Immature natural killer cell (primary cell): ENCODE measurements at places on chromosomes 5 and 9.
A peak's percentile ranks its signal among the peaks of the same experiment; 100 is the strongest.

DNA sequence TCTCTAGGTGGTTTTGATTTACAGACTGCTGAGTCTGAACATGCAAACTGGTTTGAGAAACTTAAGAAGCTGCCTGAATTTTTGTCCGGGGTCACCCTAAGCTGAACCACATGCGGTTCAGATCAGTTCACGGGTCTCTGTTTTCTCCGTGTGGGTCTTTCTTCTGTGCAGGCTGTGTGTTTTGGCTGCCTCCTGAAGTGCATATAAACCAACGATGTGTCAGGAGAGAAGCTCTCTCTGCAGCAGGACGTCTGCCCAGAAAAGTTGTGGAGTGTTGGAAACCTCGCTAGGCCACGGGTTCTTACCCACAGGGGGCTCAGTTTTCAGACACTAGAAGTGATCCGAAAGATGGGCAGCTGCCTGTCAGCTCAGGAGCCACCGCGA lies 364.2 kb downstream of the IRX2 start:
- H3K27me3 ChIP-seq: no peaks in the 10 kb centered on the region
- DNase-seq: no peak
- H3K27ac ChIP-seq: no peak overlapping the region
- H3K4me3 ChIP-seq: no peak overlapping the region

GRCh38 chr5:36027711-36028110 lies 36.5 kb upstream of the UGT3A1 start:
- no peaks in the 10 kb centered on the region for H3K4me1 ChIP-seq
- no peaks in the 10 kb centered on the region for H3K36me3 ChIP-seq
- no peak for DNase-seq
- peaks cover 3% of the 10 kb centered on the region for H3K27me3 ChIP-seq
- no peak overlapping the region for H3K27ac ChIP-seq

DNA sequence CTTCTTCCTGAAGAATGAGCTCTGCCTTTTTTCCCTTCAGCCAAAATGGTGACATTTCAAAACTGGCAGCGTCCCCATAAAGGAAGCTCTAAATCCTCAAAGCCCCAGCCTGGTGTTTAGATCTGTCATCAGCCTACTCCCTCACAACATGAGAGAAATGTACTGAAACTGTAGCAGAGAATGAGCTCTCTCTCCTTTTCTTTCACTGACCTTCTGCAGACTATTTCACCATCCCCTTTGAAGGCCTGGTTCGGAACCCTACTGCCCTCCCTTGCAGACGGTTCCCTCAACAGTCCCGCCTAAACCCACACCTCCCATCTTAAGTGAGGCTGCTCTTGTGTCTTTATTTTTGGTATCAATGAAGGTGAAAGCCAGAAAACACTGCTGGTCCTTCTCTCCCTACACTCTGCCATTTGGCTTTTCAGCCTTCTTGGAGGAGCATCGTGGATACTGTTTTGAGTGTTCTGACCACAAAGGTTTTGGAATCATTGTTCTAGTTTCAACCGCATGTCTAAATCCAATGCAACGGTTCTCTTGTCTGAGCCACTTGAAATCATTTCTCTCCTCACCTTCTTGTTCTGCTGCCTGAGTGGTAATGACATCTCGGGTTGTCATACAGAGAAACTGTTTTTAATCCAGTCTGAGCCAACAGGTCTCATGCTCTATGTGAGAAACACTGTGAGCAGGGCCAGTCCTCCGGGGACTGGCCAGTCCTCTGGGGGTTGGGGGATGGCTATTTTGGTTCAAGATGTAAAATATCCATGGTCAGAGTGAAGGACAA lies 39.0 kb downstream of the ITK start:
- no peaks in the 10 kb centered on the region for H3K27me3 ChIP-seq
- peaks cover 74% of the 10 kb centered on the region for H3K36me3 ChIP-seq
- H3K4me1 ChIP-seq: peaks cover 73% of the 10 kb centered on the region
- peak overlapping the region; percentile 52 for H3K27ac ChIP-seq

DNA sequence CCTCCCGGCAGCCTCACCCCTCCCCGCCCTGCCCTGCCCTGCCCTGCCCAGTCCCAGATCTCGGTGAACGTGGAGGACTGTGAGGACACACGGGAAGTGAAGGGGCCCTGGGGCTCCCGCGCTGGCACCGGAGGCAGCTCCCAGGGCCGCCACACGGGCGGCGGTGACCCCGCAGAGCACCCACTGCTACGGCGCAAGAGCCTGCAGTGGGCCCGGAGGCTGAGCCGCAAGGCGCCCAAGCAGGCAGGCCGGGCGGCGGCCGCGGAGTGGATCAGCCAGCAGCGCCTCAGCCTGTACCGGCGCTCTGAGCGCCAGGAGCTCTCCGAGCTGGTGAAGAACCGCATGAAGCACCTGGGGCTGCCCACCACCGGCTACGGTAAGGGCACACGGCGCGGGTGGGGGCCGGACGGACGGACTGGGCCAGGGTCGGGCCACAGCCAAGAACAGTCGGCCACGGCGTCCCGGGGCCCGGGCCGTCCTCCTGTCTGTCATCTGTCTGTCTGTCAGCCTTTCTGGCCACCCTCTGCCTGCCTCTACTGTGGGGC lies 84.2 kb downstream of the KCNT1 start:
- no peak for DNase-seq
- H3K4me1 ChIP-seq: no peaks in the 10 kb centered on the region
- no peak overlapping the region for H3K4me3 ChIP-seq
- peaks cover 3% of the 10 kb centered on the region for H3K27me3 ChIP-seq

- no peak overlapping the region for H3K27ac ChIP-seq
- H3K36me3 ChIP-seq: peaks cover 9% of the 10 kb centered on the region
- H3K4me1 ChIP-seq: peaks cover 12% of the 10 kb centered on the region
Measured at GRCh38 chr9:81686614-81687520, 2.5 kb downstream of the TLE1 start.

- no peak for DNase-seq
- peaks cover 5% of the 10 kb centered on the region for H3K27me3 ChIP-seq
- H3K36me3 ChIP-seq: no peaks in the 10 kb centered on the region
- peaks cover 20% of the 10 kb centered on the region for H3K4me1 ChIP-seq
- no peak overlapping the region for H3K4me3 ChIP-seq
Measured at GRCh38 chr5:95969651-95970358, 8.2 kb upstream of the ELL2 start.
